ENCODE measurements at places on chromosomes 6 and 20.

DNA sequence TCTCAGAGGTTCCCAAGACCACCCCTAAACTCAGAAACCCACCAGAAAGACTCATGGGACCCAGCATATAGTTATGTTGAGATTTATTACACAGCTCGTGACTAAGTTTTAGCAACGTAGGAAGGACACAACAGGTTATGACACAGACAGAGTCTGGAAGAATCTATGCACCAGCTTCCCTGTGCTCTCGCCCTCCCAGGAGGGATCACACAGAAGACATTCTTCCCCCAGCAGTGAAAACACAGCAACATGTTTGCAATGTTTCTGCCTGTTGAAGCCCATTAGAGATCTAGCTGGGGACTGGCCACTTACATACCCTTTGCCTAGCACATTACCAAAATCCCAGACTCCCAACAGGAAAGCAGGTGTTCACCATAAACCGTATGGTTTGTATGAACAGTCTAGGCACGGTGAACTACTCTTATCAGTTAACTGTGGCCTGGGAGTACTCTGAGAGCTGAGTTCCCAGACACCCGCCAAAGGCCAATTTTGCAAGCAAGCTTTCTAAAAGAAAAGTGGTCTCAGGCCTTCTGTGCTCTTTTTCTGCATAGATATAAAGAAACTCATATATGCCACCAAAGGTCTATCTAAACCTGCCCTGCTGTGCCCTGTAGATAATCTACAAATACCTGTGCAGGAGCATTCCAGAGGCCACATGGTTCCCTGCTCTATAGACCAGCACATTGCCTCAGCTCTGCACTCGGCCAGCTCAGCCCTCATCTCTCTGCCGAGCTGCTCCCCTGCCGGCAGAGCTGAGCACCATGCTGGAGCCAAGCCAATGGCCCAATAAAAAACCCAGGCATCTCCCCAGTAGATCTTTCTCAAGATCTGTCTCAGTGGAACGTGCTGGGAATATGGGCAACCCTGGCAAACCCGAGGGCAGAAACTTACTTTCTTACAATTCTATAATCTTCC is 69.6 kb upstream of the SMIM28 start:
- H3K27me3 ChIP-seq = no peaks in the 10 kb centered on the region
- no peaks in the 10 kb centered on the region for H3K4me1 ChIP-seq
- DNase-seq = peak; percentile 56
- H3K36me3 ChIP-seq = no peaks in the 10 kb centered on the region
- no peak overlapping the region for H3K27ac ChIP-seq
- no peak overlapping the region for H3K4me3 ChIP-seq

- H3K27ac ChIP-seq = no peak overlapping the region
- DNase-seq = no peak
- H3K4me1 ChIP-seq = no peaks in the 10 kb centered on the region
- no peaks in the 10 kb centered on the region for H3K36me3 ChIP-seq
- H3K4me3 ChIP-seq = no peak overlapping the region
These were observed 14.9 kb downstream of the COL21A1 start for GRCh38 chr6:56232436-56232835.

DNA sequence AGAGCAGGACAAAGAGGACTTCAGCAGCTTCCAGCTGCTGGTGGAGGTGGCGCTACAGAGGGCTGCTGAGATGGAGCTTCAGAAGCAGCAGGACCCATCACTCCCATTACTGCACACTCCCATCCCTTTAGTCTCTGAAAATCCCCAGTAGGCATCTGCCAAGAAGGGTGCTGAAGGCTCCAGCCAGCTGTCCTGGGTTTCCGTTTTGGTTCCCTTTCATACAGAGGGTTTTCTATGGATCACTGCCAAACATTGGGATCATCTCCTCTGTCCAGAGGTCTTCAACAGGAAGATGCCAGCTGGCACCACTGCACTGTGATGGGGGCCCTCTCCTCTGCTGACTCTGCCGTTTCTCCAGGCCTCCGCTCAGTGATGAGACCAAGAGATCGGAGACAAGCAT is 14.3 kb upstream of the RAB5IF start:
- peaks cover 4% of the 10 kb centered on the region for H3K4me1 ChIP-seq
- H3K27ac ChIP-seq = no peak overlapping the region
- no peaks in the 10 kb centered on the region for H3K36me3 ChIP-seq
- no peak for DNase-seq
- H3K27me3 ChIP-seq = no peaks in the 10 kb centered on the region

DNA sequence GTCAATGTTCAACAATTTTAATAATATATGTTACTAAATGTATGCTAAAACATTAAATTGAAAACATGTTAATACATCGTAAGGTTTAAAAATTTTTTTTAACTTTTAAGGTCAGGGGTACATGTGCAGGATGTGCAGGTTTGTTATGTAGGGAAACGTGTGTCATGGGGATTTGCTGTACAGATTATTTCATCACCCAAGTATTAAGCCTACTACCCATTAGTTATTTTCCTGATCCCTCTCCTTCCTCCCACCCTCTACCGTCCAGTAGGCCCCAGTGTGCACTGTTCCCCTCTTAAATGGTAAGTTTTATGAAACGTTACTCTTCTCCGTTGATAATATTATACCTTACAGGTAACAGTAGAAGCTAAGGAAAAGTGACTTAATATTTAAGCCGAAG is 15.8 kb downstream of the PDE7B start:
- H3K4me3 ChIP-seq = no peak overlapping the region
- H3K27me3 ChIP-seq = no peaks in the 10 kb centered on the region
- H3K36me3 ChIP-seq = no peaks in the 10 kb centered on the region

- peaks cover 78% of the 10 kb centered on the region for H3K4me1 ChIP-seq
- no peak overlapping the region for H3K4me3 ChIP-seq
- peak overlapping the region; percentile 100 for H3K27ac ChIP-seq
These were observed 6.9 kb downstream of the ZMYND8 start for GRCh38 chr20:47349365-47350180.

DNA sequence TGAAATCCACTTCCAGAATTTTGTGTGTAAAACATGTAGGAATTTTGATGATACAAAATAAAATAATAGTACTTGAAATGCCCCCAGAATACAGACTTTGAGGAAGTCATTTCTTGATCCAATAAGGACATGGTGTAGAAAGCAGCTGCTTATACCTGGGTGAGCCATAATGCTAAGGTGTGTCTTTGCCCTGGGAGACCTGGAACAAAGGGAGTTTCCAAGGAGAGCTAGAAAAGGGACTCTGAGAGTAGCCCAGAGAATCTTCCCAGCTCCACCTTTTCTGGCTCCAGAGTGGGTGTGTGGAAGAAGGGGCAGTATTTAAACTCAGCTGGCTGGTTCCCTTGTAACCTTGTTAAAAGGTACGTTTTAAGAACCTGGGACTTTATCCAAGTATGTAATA is 77.7 kb downstream of the SOBP start:
- no peak for DNase-seq
- no peaks in the 10 kb centered on the region for H3K4me1 ChIP-seq
- no peaks in the 10 kb centered on the region for H3K27me3 ChIP-seq
- no peaks in the 10 kb centered on the region for H3K36me3 ChIP-seq
- H3K27ac ChIP-seq = no peak overlapping the region

GRCh38 chr6:163634211-163635171 is 220.0 kb downstream of the QKI start:
- H3K27ac ChIP-seq = no peak overlapping the region
- no peaks in the 10 kb centered on the region for H3K27me3 ChIP-seq

DNA sequence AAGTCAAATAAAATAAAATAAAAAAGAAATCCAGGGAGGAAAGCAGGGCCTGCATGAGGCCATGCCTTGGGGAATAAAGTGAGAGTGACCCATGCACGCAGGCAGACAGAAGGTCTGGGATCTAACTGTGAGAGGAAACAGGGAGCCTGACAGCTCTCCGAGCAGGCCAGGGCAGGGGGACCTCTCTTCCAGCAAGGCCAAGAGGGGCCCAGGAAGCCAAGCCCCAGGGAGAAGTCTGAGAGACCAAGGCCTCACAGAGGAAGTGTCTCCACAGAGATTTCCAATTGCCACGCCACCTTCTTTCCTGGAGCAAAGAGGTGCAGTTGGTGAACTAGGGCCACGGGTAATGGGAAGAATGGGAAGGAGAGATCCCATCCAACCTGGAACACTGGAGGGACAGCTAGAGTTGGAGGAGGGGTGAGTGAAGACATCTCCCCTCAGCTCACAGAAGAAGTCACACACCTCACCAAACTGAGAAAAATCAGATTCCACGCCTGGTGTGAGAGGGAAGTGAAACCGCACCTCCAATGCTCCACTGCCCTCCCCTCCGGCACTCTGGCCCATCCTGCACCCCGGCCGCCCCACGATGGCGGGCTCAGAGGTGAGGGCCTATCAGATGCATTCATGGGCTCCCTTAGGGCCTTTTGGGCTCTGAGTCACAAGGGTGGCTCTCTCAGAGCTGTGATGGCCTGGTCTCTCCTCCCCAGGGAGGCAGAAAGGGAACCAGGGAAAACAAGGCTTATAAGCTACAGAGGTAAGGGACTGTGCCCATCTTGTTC is 25.1 kb upstream of the TAF8 start:
- peaks cover 32% of the 10 kb centered on the region for H3K4me1 ChIP-seq
- no peaks in the 10 kb centered on the region for H3K27me3 ChIP-seq
- no peak for DNase-seq
- H3K4me3 ChIP-seq = no peak overlapping the region
- peaks cover 8% of the 10 kb centered on the region for H3K36me3 ChIP-seq

GRCh38 chr6:156703719-156704118 is 73.5 kb upstream of the ARID1B start:
- no peak overlapping the region for H3K4me3 ChIP-seq
- H3K4me1 ChIP-seq = no peaks in the 10 kb centered on the region
- no peak for DNase-seq
- H3K27ac ChIP-seq = no peak overlapping the region
- H3K27me3 ChIP-seq = no peaks in the 10 kb centered on the region
- H3K36me3 ChIP-seq = no peaks in the 10 kb centered on the region

- no peaks in the 10 kb centered on the region for H3K36me3 ChIP-seq
- peaks cover 8% of the 10 kb centered on the region for H3K4me1 ChIP-seq
- no peak overlapping the region for H3K27ac ChIP-seq
- H3K4me3 ChIP-seq = no peak overlapping the region
These were observed 134.0 kb downstream of the QRSL1 start for GRCh38 chr6:106763361-106763760.

GRCh38 chr6:18598551-18599264 is 211.6 kb downstream of the RNF144B start:
- DNase-seq = no peak
- H3K27me3 ChIP-seq = no peaks in the 10 kb centered on the region
- no peaks in the 10 kb centered on the region for H3K4me1 ChIP-seq
- H3K27ac ChIP-seq = no peak overlapping the region
- H3K36me3 ChIP-seq = no peaks in the 10 kb centered on the region

GRCh38 chr20:24701027-24701426 is 231.6 kb downstream of the SYNDIG1 start:
- no peaks in the 10 kb centered on the region for H3K27me3 ChIP-seq
- H3K4me1 ChIP-seq = no peaks in the 10 kb centered on the region
- no peaks in the 10 kb centered on the region for H3K36me3 ChIP-seq
- no peak overlapping the region for H3K4me3 ChIP-seq

DNA sequence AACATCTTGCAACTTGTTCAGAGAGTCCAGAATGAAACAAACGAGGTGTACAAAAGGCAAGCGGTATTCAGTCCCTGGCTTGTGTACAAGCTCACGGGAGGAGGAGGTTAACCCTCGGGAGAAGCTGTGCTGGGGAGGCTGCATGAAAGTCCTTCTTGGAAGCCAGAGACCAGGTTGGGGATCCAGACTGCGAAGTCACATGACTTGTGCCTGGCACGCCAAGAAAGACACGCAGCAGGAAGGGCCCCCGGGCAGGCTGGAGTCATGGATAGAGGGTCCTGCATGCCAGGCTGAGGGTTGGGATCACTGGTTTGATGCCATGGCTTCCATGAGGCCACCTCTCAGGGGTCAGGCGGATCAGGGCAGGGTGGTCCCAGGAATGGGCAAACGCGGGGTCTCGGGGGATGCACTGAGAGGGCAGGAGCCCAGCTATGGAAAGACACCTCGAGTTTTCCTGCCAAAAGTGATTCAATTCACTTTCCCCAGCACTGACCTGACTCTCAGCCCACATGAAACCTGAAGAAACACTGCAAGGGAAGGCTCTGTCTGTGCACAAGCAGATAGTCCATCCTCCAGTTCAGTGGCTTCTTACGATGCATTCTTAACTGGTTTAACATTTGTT is 79.4 kb downstream of the DLL1 start:
- no peak overlapping the region for H3K4me3 ChIP-seq
- H3K36me3 ChIP-seq = no peaks in the 10 kb centered on the region
- no peaks in the 10 kb centered on the region for H3K4me1 ChIP-seq
- DNase-seq = no peak

DNA sequence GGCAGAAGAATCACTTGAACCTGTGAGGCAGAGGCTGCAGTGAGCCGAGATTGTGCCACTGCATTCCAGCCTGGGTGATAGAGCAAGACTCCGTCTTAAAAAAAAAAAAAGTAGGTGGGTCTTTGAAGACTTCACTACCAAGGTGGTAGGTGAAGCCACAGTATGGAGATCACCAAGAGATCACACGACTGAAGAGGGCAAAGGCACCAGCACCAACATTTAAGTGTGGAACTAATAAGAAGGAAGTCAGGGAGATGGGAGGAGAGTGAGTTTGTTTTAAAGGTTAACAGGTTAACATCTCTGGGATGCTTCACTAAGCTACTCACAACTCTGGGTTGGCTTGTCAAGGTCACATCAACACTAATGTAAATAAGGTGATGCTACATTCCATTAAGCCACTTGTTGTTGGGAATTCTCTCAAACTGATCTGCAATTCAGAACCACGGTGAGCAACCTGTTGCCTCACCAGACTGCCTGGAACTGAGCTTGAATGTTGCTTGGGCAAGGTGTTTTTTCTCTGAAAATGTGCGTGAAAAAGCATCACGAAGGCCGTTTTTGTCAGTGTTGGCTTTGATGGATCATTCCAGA is 48.7 kb downstream of the KCTD20 start:
- no peak overlapping the region for H3K4me3 ChIP-seq
- peaks cover 32% of the 10 kb centered on the region for H3K36me3 ChIP-seq
- no peak for DNase-seq

- no peaks in the 10 kb centered on the region for H3K27me3 ChIP-seq
- DNase-seq = no peak
- peak overlapping the region; percentile 91 for H3K4me3 ChIP-seq
These were observed 559 bp downstream of the APMAP start for GRCh38 chr20:24991897-24992486.

Measured in thyroid gland (tissue), 4 donors.